ENCODE measurements at places on chromosomes 2 and 18.
A peak's percentile ranks its signal among the peaks of the same experiment; 100 is the strongest.

- DNase-seq = no peak
Observed at GRCh38 chr2:223260681-223261080, 208.7 kb downstream of the KCNE4 start.

DNA sequence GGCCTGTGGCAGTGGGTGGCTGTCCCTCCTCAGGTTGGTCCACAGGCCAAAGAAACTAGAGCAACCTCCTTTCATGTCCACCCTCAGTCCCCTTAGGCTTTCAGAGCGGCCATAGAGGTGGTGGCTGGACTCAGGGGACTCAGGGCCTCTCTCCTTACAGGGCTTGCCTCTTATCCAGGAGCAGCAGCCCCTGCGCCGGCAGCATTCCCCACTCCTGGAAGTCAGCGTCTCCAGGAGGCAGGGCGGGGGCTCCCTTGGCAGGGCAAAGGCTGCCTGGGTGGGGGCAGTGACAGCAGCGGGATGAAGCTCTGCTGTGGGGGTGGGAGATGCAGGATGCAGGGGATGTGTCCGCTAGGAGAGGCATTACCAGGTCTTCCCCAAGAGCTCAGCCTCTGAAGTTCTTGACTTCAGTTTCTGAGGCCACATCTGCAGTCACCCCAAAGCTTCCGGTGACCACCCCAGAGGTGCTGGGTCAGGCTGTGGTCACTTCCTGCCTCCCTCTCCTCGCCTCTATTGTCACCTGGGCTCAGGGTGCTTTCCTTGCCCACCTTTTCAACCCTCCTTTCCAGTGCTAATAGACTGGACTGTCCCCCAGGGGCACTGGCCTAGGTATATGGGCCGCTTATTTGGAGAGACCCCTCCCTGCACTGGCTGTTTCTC is 8.6 kb upstream of the GPR55 start:
- no peak for DNase-seq

- no peak for DNase-seq
Observed at GRCh38 chr18:78416853-78417252, 562.8 kb upstream of the SALL3 start.

- no peak for DNase-seq
Observed at GRCh38 chr2:235554936-235555335, 61.1 kb downstream of the AGAP1 start.

DNA sequence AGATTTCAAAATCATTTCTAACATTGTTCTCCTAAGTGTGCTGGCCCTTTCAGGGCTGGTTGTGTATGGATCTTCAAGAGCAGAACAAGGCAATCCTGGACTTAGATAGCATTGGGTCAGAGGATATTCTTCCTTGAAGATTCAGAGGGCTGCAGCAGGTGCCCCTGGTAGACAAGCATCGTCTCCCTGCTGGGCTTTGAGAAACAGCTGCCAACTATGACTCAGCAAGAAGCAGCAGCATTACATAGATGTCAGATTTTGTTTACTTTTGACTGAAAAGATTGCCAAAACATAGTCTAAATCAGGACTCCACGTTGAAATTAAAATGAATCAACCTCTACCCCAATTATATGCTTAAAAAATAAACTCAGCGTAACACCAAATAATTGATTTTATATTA is 618.8 kb downstream of the SOCS6 start:
- no peak for DNase-seq

GRCh38 chr2:7070483-7070882 is 153.3 kb downstream of the RNF144A start:
- DNase-seq = no peak

DNA sequence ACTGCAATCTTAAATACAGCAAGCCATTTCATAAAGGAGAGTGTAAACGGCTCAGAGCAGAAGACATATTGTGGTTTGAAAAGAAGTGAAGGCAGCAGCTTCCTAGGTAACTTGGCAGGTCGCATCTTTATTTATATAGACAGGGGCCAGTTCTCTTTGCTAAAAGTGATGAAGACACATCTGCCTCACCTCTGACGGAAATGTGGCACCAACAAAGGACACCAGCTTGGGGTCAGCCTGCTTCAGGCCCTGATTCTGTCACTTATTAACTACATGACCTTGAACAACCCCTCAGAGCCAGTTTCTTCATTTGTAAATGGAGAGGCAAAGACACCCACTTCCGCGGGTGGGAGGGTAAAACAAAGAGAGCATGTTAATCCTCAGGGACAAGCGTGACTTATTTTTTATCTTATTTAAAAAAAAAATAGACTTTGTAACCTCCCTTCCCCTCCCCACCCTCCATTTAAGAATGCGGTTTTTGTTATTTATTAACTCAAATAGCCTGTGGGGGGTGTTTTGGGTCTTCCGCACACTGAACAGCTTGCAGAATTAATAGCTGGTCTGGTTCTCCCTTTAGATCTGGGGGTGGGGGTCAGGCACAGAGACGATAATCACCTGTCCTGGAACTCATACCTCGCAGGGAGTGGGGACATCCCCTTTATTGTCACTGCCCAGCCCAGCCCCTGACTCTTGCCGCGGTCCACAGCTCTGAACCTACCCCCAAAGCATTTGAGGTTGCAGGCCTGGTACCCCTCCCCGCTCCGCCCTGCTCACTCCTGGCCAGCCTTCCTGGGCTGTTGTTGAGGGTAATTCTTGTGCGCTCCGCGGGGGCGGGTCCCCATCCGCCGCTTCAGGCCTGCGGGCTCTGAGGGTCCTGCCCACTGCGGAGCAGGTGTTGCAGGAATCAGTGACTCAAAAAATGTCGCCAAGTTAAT is 64.2 kb upstream of the TMEM17 start:
- DNase-seq = no peak

DNA sequence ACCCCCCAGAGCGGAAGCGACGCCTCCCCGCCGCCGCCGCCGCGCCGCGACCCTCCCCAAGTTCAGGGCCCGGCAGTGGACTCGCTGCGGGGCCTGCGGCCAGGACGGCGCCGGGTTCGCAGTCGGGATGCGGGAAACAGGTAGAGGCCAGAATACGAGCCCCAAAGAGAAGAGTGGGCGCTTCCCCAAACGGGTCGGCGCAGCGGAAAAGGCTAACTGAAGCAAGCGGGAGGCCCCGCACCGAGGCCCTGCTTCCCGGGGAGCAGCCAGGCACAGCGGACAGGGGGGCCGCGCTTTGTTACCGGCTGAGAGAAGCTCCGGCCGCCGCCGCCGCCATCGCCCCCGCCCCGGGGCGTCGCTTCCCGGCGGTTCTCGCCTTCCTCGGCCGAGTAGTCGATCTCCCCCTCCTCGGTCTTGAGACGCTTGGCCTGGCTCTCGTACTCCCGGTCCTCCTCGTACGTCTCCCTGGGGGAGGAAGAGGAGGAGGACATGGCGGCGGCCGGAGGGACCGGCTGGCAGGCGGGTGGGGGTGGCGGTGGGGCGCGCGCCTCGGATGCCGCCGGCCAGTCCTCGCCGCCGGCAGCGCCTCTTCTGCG is 494 bp downstream of the HNRNPLL start:
- DNase-seq = no peak

GRCh38 chr2:69499242-69499641 is 62.0 kb upstream of the NFU1 start:
- no peak for DNase-seq

- no peak for DNase-seq
Observed at GRCh38 chr18:8424481-8424880, 184.8 kb upstream of the RAB12 start.

- DNase-seq = no peak
Observed at GRCh38 chr2:37599688-37600525, 71.5 kb downstream of the CDC42EP3 start.

DNA sequence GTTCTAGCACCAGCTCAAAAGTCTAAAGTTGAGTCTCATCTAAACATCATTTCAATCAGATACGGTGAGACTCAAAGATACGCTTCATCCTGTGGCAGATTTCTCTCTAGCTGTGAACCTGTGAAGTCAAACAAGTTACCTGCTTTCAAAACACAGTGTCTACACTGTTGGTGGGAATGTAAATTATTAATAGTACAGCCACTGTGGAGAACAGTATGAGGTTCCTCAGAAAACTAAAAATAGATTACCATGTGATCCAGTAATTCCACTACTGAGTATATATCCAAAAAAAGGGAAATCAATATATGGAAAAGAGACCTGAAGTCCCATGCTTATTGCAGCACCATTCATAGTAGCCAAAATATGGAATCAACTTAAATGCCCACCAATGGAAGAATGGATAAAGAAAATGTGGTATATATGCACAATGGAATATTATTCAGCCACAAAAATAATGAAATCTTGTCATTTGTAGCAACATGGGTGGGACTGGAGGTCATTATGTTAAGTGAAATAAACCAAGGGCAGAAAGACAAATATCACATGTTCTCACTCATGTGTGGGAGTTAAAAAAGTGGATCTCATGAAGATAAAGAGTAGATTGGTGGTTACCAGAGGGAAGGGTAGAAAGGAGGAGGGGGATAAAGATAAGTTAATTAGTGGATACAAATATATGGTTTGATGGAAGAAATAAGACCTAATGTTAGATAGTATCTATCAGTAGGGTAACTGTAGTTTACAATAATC is 11.7 kb downstream of the UBR3 start:
- DNase-seq = no peak

DNA sequence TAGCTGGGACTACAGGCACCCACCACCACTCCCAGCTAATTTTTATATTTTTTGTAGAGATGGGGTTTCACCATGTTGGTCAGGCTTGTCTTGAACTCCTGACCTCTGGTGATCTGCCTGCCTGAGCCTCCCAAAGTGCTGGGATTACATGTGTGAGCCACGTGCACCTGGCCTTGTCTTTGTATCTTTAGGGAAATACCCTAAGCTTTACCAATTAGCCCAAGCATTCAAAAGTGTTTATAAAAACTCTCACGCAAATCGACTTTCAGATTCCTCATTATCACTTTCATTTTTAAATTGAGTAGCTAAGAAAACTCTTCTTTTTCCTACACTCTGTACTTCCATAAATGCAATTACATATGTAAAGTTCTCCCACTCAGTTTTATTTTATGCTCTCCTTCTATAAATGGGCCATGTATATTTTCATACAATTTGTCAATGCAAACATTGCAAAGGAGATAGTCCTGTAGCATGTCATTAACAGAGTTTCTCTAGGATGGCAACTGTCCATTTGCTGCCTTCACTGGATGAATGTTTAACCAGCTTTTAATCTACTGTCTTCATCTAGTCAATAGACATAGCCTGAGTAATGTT is 326.2 kb upstream of the LRATD1 start:
- DNase-seq = no peak

GRCh38 chr18:2847317-2848246 is 776 bp downstream of the EMILIN2 start:
- no peak for DNase-seq

DNA sequence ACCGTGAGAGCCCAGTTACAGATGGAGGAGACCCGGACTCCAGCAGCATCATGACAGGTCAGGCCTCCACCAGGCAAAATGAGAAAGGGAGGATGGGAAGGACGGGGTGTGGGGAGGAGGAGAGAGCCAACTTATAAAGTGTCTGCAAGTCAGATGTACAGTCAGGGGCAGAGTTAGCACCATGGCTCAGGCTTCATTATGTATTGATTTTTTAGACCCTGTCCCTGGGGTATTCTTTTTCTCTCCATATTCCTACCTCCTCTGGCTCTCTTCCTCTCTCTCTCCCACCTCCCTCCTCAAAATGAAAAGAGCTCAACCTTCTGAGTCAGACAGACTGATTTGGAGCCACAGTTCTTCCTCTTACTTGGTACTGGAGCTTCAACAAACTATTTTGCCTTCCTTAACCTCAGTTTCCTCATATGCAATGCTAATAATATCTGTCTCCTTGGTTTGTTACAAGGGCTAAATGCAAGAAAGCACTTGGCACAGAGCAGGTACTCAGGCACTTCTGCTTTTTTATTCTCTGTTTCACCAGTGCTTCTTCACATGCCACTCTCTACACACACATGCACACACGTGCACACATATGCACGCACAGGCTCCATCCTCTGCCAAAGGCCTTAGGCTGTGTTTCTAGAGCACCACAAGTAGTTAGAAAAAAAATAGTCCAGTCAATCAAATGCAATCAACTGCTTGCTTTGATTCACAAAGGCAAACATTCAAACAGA is 92.3 kb upstream of the PKDCC start:
- DNase-seq = peak; percentile 15

- DNase-seq = no peak
Observed at GRCh38 chr18:6435731-6436130, 21.0 kb upstream of the L3MBTL4 start.

- DNase-seq = no peak
Observed at GRCh38 chr18:6269660-6270332, 144.9 kb downstream of the L3MBTL4 start.

DNA sequence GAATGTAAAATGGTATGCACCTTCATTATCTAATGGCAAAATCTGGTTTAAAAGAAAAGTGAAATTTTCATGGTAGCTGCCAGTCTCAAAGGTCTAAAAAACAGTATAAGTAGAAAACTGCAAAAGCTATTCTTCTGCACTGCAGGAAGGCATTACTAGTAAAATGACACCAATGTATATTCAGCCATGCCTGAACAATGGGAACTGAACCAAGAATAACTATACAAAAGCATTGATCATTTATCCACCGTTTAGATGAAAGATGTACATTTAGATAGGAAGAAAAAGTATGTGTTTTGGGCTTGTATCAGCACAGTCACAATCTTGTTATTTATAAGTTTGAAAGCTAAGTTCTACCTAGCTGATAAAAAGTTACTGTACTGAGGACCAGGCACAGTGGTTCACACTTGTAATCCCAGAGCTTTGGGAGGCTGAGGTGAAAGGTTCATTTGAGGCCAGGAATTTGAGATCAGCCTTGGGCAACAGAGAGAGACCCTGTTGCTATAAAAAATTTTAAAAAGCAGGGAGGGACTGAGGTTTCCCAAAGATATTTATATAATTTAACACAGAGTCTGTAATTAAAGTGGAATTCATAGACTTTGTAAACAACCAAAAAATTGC is 163.1 kb upstream of the WDSUB1 start:
- no peak for DNase-seq

GRCh38 chr2:106143495-106144215 is 50.4 kb downstream of the UXS1 start:
- no peak for DNase-seq

DNA sequence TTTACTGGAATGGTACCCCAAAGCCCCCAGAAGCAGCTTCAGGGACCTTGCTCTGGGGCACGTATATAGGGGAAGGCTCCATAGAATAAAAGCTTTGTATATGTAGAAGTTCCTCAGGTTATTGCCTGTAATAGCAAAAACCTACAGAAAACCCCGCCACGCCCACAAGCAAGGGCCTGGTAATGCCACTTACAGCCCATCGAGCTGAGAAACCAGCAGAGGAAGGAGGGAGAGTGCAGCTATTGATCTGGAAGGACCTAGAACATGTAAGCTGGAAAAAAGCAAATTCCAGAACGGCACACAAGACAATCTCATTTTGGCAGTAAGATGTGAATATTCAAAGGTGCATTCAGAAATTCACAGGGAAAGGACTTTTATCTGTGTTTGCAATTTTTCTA is 15.8 kb downstream of the HS1BP3 start:
- no peak for DNase-seq

DNA sequence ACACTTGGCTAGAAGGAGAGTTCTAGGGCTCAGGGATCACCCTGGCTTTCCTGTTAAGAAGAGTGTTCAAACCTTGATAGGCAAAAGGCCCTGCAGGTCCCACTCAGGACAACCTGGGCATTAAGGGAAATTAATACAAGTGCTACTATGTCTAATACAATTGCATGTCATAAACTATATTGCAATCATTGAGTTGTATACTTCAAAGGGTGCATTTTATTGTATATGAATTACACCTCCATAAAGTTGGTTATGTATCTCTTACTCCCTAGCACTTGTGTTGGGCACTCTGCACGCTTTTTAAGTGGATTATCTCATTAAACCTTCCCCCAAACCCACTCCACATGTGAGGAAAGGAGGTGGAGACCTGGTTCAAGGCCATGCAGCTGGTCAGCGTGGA is 172.1 kb upstream of the GLI2 start:
- DNase-seq = no peak

- DNase-seq = no peak
Observed at GRCh38 chr18:22044474-22045220, 124.7 kb upstream of the GATA6 start.

All from GDM1 (cell line).